Stimulated activated CD4-positive, alpha-beta T cell treated with anti-CD3 and anti-CD28 coated beads, Interleukin-1b, Interleukin-23, amount 100 ng/mL, for 1 hour (primary cell): ENCODE measurements at places on chromosomes 1 and 21.

DNA sequence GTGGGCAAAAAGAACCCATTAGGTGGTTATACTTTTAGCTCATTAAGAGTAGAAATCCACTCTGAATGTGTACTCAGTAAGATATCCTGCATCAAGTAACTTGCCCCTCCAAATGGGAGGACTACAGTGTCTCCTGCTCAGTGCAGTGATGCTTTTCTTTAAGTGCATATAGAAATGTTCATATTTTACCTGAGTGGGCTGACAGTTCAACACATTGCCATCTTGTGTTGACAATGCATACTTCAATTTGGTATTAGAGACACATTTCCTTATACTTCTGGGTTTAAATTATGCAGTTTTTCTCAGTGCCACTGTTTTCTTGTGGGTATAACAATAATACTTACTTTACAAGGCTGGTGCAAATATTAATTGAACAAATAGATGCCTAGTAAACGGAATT is 318.6 kb upstream of the TMPRSS15 start:
- no peak for DNase-seq

DNA sequence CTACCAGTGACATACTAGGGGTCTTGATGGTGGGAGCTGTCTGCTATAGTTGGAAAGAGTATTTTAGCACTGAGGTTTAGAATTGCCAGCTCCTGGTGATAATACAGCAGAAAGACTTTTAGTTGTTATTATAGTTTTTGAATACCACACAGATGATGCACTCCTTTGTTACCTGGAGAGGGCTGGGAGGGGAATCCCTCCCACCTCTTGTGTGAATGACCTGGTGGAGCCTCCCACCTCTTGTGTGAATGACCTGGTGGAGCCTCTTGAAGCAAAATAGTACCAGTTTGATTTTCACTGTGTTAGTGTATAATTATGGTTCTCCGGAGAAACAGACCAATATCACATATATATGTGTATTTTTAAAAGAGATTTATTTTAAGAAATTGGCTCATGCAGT is 3.3 kb downstream of the DISP1 start:
- DNase-seq: no peak

- no peak for DNase-seq
Measured at GRCh38 chr1:169650551-169650950, 20.6 kb upstream of the SELP start.

DNA sequence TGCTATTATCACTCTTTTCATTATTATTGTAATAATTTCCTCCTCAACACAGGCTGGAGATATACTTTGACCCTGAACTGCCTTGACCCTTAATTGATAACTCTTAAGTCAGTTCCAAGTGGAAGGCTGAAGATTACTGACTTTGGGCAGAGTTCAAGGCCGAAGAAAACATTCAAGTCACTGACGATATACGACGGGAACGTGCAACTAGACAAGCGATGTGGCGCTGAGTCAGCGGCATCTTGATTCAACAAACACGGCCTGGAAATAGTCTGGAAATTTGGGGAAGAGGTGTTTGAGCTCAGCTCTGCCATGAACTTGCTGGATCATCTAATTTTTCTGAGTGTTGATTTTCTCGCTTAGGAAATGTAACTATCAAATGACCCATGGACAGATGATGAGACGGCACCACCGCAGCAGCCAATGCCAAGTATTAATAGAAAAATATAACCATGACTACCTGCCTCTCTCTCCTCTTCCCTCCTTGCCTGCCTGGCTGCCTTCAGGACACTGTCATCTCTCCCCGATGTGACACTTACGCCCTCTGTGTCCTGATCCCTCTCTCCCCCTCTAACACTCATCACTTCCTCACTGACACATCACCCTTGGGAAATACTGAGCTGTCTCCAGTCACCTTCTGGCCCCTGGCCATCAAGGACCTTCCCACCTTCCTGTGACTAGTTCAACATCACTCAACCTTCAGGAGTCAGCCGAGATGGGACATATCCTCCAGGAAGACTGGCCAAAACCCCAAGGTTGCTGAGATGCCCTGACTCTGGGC is 49.4 kb downstream of the TMCO4 start:
- DNase-seq: no peak

GRCh38 chr1:24118410-24119242 is 6.7 kb upstream of the MYOM3 start:
- no peak for DNase-seq

- no peak for DNase-seq
Measured at GRCh38 chr1:64392109-64392508, 77.8 kb upstream of the CACHD1 start.

- DNase-seq: no peak
Measured at GRCh38 chr1:42680921-42681683, 1.1 kb upstream of the YBX1 start.

DNA sequence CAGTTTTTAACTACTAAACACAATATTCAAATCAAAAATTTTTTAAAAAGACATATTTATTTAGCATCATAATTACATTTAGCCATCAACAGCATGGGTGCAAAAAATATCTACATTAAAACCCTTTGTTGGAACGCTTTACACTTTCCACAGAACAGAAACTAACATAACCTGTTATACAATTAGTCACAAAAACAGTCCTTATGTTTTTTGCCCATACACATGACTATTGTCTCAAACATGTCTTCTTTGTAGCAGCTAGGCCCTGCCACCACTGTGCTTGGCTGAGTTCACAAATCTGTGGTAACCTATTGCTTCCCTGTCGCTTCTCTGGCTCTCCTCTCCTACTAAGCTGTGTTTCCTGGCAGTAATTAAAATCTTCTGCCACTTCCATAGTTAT is 1350.0 kb upstream of the ADGRL2 start:
- DNase-seq: no peak

GRCh38 chr1:10598389-10598702 is 123.6 kb downstream of the PEX14 start:
- DNase-seq: no peak

GRCh38 chr1:209516771-209517680 is 66.5 kb upstream of the CAMK1G start:
- DNase-seq: no peak

DNA sequence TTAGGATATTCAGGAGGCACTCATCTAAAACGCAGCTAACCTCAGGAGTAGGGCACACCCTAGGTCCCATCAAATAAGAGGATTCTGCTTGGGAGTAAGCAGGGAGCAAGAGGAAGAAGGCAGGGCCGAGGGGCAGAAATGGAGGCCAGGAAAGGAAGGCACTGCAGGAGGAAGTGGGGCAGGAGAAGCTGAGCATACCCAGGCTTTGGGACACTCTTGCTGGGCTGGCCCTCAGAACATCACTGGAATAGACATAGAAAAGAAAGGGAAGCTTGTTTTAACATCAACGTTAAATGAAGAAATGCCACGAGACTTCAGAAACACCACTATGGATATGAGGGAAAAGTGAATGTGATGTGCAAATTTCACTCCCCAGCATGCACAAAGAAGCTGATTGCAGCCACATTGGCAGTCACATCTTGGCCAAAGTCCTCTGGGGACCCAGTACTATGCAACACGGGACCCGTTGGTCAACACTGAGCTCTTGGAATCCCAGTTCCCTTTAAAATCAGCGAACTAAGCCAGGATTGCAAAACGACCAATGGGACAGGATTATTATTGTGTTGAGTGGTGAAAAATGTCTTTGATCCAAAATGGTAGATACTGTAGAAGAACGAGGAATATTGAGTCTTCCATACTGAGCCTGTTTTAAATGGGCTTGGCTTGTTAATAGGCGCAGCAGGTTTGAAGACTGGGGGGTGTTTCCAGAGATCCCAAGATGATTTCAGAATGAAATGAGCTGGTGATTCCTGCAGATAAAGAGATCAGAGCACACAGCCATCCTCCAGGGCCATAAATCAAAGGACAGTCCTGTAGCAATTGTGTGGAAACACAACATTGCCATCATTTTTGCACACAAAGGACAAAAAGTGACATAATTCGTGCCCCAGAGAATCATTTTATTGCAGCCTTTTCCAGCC is 152.4 kb downstream of the TOMM20 start:
- no peak for DNase-seq

DNA sequence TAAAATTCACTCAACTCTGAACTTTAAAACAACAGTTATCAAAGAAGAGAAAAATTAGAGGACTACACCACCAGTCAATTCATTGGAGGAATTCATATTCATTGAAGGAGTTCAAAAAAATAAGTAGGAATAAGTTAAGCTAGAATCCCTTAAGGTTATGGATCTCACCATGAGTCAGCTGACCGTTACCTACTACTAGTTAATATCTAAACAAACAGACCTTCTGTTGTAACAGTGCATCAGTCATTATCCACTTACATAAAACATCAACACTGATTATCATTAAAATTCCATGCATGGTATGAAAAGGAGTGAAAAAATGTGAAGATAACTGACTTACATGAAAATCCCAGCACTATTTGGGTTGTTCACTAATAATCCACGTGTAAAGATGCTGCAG is 44.9 kb downstream of the FOXJ3 start:
- no peak for DNase-seq

- no peak for DNase-seq
Measured at GRCh38 chr1:204574016-204574864, 58.0 kb downstream of the MDM4 start.

GRCh38 chr1:191579019-191579418 is 579.2 kb upstream of the RGS18 start:
- DNase-seq: no peak

DNA sequence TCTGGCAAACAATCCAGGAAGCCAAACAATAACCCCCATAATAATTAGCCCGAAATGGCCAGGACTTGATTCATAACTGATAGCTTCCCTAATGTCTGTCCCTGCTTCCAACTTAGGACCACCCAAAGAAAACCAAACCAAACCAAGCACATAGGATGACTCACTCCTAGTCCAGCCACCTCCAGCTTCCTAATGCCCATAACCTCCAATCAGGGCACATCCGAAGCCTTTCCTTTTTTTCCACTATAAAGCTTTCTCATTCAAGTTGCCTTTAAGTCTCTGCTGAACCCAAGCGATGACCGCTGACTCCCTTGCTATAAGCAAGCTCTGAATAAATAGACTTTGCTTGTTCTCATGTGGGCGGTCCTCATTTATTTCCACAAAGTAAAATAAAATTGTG is 40.4 kb downstream of the PCNX2 start:
- no peak for DNase-seq

GRCh38 chr1:179302070-179302469 is 8.5 kb downstream of the SOAT1 start:
- no peak for DNase-seq

GRCh38 chr1:246297279-246298265 is 209.5 kb downstream of the SMYD3 start:
- no peak for DNase-seq

- no peak for DNase-seq
Measured at GRCh38 chr1:16006552-16007485, 2.8 kb downstream of the SRARP start.

GRCh38 chr1:159743651-159744410 is 29.4 kb upstream of the CRP start:
- no peak for DNase-seq

DNA sequence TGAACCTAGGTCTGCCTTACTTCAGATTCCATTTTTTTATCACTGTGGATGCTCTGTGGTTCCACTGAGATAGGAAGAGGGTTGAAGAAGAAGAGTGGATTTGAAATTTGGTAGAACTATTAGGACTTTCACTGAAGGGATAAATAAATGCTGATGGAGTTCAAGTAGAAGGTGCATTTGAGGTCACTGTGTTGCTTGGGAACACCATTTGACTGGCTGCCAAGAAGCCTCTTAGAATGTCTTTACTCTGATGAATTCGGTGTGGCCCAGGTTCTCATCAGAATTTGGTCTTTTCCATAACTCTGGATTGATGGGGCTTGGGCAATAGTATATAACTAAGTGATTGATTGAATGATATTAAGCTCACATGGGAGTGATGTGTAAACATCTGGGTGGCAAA is 11.9 kb downstream of the XPR1 start:
- no peak for DNase-seq

DNA sequence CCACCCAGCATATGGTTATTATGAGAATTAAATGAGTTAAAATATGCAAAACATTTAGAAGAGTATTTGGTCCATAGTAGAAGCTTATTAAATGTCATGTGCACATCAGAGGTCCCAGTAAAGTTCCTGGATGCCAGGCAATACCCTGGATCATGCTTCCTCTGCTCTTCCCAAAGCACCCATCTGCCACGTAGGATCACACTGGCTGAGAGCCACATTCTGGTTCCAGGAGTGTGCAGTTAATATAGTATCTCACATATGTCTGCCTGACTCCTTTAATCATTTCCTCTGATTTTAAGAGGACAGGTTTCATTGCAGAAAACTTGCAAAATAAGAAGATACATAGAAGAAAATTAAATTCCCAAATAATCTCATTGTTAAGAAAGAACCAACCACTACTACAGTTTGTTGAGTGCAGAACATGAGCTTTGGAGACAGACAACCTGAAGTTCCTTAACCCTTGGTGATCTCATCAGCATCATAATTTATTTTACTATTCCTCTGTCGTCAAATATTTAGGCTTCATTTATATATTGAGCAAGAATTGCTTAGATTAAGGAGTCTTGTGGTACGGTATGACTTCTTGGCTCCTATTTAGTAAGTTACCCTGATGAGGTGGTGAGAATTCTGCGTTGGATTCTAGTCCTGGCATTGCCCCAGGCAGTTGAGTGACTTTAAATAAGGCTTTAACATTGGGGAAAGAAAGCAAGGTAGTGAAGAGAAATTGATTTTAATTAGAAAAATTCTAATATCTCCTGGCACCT is 12.3 kb downstream of the SGIP1 start:
- DNase-seq: no peak

DNA sequence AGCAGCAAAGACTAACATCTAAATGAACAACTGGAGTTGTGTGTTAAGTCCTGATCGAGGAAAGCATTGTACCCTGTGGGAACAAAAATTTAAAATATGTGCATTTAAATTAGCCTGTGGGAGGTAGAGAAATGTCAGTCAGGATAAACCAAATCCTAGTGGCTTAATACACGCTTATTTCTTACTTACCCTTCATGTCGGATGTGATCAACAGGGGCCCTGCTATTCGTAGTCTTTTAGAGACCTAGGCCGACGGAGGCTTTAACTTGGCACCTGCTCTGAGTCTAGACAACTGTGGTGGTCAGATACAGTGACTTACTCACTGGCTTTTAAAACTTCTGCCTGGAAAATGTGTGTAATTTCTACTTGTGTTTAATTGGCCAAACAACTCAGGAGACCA is 10.2 kb downstream of the GSTM3 start:
- DNase-seq: no peak

- DNase-seq: no peak
Measured at GRCh38 chr1:107979926-107980325, 14.9 kb upstream of the VAV3 start.

GRCh38 chr1:37660664-37661063 is 26.0 kb upstream of the RSPO1 start:
- DNase-seq: no peak

GRCh38 chr1:30901798-30902581 is 6.6 kb downstream of the SDC3 start:
- DNase-seq: no peak

- peak; percentile 18 for DNase-seq
Measured at GRCh38 chr1:93607814-93608186, 73.8 kb downstream of the BCAR3 start.

GRCh38 chr21:31459457-31459856 is 115.4 kb upstream of the TIAM1 start:
- no peak for DNase-seq
